ENCODE measurements at places on chromosomes 5 and 9. TPM values are rescaled to one million over a fixed set of nuclear protein-coding genes. Genes with fewer than 3 reads are reported as not detected.

Gene STX17
- 24.6 TPM for total RNA-seq

Gene ACOT12
- not detected for total RNA-seq

Gene MARCOL
- not detected for total RNA-seq

Gene UCK1
- total RNA-seq: 17.5 TPM
